ENCODE measurements at places on chromosomes 5 and 9.

DNA sequence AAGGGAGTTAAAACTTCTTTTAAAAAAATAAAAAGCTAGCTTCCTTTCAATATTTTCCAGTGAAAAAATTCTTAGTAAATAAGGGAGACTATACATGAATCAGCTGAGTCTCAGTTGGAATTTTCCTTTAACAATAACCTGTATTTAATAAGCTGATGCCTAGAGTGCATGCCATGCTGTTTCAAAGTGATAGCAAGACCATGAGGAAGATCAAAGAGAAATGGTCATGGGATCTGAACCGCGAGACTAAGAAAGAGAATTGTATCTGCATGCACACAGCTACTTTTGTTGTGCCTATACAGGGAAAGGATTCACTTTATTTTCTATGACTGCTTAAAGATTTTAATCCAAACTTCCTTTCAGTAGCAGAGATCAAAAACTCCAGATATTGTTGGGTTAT is 2217.0 kb downstream of the MAT2B start:
- no peak for DNase-seq

- DNase-seq: no peak
These were observed 130.2 kb downstream of the SUSD1 start for GRCh38 chr9:112044881-112045280.

- no peak for DNase-seq
These were observed 182.1 kb downstream of the SNCAIP start for GRCh38 chr5:122494109-122494508.

GRCh38 chr9:71073494-71073893 is 47.9 kb downstream of the TRPM3 start:
- DNase-seq: no peak

DNA sequence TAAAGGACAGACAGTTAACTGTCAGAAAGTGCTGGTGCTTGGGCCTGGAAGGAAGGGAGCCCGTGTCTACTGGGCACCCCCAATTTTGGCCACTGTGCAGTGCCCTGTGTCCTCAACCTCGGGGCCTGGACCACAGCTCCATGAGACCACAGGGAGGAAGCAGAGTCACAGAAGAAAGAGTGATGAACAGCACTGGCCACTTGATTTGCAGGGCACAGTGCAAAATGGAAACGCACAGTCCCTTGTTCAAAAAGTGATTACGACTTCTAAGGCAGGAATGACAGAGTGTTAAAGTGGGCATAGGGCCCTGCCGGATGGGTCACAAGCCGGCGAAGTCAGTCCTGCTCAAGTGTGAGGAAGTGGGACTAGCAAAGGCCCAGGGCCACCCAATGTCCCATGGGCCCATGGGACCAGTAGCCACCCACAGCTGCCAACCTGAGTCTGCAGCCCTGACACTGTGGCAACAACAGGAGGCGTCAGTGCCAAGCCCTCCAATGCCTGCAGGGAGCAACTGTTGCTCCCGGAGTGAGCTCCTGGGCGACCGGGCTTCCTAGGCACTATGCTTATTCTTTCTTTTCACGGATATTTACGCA is 85.4 kb downstream of the ADAMTS2 start:
- no peak for DNase-seq

DNA sequence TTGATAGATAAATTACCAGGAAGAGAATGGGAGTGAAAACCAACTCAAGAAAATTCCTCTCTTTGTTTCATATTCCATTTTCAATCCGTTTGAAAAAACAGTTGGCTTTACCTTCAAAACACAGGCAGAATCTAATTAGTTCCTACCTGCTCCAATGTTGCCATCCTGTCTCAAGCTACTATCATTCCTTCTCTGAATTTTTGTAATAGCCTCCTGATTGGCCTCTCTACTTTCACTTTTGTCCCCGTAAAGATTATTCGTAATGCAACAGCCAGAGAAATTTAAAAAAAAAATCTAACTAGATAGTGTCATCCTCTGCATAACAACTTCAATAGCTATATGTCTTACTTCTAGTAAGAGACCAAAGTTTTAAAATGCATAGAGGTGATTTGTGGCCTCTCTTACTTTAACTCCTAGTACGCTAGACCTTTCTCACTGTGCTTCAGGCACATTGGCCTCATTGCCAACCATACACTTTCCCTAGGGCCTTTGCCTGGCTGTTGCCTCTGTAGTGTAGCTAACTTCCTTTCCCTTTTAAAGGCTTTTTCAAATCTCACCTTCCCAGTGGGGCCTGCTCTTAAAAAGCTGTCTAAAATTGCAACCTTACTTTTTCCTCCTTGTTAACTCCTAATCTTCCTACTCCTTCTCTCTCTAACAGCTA is 311.3 kb upstream of the GRIN3A start:
- DNase-seq: no peak

DNA sequence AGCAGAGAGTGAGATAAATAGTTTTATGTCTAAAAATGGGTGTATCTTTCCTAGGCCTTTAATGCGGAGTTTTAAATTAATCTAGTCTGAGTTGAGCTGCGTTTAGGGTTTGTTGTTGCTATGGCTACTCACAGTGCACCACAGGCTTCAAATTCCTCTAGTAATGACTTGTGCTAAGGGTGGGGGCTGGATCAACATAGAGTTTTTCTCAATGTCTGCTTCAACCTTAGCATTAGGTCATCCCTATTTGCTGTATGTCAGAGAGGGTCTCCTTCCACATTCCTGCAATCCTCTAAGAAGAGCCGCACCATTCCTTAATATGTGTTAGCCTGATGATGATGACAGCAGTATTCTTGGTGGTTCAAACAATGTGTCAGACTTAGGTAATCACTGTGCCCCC is 465.6 kb upstream of the KIF2A start:
- DNase-seq: no peak
